LoVo (cell line): ENCODE measurements at places on chromosomes 2 and 18.
A peak's percentile ranks its signal among the peaks of the same experiment; 100 is the strongest.

DNA sequence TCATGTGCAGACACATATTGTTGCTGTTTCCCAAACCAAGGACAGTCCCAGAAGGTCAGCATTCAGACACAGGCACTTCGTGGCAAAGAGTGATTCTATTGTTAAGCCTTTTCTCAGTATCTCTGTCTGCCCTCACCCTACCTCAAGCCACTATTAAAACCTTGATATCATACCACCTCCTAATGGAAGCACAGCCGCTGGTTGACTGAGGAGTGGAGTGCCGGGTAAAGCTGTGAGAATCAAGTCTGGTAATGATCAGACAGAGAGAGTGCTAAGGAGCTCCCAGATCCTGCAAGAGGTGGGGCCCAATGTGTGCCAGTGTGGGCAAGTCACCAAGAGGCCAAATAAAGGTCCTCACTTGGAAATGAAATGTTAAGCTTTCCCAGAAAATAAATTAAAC is 819.5 kb downstream of the BCL11A start:
- DNase-seq, result no peak

DNA sequence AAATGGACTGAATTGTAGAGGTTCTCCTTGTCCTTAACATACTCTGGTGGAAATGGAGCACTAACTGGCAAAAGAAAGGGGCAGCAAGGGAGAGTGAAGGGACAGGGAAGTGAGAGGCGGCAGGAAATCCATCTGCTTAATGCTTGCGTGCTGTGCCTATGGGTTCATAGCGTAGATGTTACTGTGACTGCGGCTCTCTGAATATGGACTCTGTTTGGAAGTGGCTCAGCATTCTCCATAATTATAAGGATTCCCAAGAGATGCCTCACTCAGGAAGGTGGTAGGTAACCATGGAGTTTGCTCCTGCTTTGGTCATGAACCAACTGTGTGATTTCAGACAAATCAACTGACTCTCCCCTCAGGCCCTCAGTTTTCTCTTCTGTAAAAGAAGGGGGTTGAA is 50.0 kb downstream of the MYO3B start:
- DNase-seq, result no peak

DNA sequence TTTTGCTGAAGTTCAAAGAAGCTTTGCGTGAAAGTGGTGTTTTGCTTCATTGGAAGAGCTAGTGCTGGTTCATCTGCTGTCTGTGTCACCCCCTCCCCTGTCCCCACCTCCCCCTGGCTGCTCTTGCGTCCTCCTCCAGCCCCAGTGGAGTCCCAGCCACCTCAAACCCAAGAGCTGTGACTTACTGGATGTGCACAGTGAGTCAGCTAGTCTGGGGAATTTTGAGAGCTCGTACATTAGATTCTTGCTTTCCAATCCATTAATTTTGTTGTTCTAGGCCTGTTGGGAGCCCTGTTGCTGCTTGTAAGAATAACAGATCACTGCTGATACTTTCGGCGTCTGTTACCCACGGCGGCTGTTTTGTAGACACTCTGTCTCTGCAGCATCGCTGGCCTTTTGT is 412.1 kb downstream of the TSN start:
- no peak for DNase-seq

DNA sequence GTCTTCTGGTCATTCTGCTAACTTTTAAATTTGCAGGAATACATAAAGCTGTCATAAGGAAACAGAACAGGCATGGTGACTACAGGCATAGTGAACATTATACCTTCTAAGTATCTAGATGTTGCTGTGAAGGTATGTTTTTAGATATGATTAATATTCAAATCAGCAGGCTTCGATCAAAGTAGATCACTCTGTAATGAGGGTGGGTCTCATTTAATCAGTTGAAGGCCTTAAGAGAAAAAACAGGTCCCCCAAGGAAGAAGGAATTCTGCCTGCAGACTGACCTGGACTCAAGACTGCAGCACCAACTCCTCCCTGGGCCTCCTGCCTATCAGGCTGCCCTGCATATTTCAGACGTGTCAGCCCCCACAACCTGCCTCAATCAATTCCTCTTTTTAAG is 104.0 kb downstream of the L3MBTL4 start:
- no peak for DNase-seq

DNA sequence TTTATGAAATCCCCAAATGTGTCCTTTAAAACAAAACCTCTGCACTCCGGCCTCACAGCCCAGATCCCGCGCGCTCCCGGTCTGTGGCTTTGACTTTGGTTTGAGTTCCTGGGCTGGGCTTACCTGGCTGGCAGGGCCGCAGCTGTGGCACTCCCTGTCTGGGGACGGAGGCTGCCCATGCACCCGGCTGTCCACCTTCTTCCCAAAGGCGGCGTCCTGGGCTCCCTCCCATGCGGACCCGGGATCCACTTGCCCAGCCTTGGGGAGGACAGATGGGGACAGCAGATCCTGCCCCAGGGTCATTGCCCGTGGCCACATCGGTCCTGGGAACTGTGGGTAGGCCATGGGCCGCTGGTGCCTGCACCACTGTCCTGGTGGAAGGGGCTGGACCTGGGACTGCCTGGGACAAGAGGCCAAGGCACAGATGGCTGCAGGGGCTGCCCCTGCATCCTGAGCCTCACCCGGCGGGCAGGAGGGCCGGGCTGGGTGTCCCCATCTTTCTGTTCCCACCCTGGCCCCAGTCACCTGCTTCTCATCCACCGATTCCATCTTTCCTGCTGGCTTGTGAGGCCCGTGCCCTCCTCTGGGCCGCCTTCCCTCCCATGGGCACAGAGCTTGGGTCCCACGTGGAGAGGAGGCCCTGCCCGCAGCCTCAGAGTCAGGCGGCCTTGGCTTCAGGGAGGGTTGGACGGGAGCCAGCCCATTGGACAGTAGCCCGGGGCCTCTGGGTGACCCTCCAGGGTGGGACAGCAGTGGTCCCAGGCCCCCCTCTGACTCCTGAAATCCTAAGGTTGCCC is 27.7 kb downstream of the NFATC1 start:
- DNase-seq, result no peak

- no peak for DNase-seq
Observed at GRCh38 chr18:77895250-77895649, 645.6 kb downstream of the GALR1 start.

DNA sequence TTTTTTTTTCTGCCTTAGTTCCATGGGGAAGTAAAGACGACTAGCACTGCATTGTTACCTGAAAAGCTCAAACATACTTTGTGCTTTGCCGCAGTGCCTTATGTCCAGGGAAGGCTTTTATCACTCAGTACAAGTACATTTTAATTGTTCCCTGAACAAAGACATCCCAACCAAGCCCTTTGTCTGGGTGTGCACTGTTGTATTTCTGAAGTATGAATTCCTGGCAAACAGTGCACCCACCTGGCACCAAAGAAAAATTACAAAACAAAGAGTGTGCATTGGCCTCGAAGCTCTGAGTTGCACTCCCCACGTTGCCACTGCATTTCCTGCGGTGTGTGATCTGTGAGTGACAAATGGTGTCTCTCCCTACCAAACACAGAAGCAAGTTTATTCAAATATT is 858.5 kb upstream of the PIK3C3 start:
- no peak for DNase-seq

- DNase-seq, result no peak
Observed at GRCh38 chr18:64244571-64244970, 95.7 kb upstream of the LINC00305 start.

DNA sequence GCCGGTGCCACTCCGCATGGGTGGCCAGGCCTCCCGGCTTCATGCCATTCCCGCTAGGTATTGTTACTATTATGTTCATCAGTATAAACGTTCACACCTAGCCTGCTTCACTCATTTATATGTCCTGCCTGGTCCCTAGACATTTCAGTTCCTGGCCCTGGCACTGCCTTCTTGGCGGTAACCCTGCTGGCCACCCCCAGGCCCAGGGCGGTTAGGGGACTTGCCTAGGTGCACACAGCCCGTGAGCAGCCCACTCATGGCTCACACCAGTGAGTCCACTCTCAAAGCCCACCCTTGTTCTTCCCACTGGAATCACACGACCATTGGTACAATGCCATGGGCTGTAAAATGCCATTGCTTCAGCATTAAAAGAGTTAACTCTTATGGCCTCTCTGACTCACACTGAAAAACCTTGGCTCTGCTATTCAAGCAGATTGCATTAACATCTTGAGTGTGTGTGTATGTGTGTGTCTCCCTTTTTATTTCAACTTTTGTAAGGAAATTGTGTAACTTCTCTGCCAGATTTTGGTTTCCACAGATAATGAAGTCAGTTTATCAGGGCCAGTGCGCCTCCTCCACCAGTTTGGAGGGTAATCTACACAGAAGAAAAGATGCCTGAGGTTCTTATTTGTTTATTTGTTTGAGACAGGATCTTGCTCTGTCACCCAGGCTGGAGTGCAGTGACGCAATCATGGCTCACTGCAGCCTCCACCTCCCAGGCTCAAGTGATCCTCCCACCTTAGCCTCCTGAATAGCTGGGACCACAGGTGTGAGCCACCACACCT is 74.2 kb downstream of the RAB31 start:
- peak; percentile 53 for DNase-seq

DNA sequence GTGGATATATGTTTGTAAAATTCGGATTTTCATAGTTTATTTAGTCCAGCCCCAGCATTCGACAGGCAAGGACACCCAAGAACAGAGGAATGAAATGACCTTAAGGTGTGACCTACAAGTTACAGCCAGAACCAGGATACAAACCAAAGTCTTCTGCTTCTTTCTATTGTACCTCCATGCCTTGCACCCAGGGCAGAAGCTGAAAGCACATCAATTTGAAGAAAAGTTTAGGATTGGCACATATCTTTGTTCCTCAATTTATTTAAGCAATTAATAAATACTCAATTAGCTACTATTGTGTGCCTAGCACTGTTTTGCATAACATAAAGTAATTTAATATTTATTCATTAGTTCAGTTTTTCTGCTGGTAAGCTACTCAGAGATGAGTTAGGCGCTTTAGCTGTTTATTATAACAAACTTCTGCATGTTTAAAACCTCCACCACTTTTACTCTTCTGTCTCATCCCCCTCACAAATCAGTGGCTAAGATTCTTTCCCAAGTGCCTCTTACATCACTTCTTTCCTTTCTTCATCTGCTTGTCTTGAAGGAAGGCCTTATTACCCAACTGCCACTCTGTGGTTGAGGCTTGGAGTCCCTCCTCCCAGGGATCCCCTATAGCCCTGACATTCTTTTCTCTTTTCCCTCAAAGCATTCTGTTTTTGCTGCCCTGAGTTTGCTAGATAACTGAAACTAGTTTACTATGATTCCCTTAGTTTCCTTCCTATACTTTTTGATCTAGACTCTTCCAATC is 37.1 kb upstream of the DARS1 start:
- DNase-seq, result no peak

DNA sequence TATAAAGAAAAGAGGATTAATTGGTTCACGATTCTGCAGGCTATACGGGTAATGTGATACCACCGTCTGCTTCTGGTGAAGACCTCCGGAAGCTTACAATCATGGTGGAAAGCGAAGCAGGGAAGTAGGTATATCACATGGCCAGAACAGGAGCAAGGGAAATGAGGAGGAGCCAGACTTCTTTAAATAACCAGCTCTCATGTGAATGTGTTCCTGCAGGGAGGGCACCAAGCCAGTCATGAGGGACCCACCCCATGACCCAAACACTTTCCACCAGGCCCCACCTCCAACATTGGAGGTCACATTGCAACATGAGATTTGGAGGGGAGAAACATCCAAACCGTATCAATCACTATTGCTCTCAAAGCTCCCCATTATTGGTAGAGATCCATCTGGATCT is 61.8 kb downstream of the EFEMP1 start:
- DNase-seq, result no peak

DNA sequence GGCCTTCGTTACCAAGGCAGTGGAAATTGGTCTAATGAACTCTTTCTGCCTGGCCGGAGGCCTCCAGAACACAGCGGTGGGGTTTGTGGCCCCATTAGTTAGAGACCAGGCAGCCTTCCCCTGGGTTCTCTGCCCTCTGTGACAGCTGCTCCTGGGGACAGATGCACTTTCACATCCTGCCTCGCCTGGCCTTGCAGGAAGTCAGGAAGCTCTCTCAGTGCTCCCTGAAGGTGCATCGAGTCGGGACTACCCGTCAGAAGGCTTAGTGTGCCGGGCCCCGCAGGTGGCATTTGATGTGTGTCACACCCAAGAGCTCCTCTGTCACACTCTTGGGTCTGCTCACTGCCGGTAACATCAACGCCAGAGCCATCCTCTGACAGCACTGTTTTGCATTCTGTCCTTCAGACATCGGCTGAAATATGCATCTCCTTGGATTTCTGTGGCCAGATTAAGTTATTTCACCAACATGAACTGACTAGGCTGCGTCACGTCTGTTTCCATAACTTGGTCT is 158.3 kb downstream of the LDLRAD4 start:
- no peak for DNase-seq

- no peak for DNase-seq
Observed at GRCh38 chr2:12009323-12009905, 263.0 kb downstream of the LPIN1 start.

DNA sequence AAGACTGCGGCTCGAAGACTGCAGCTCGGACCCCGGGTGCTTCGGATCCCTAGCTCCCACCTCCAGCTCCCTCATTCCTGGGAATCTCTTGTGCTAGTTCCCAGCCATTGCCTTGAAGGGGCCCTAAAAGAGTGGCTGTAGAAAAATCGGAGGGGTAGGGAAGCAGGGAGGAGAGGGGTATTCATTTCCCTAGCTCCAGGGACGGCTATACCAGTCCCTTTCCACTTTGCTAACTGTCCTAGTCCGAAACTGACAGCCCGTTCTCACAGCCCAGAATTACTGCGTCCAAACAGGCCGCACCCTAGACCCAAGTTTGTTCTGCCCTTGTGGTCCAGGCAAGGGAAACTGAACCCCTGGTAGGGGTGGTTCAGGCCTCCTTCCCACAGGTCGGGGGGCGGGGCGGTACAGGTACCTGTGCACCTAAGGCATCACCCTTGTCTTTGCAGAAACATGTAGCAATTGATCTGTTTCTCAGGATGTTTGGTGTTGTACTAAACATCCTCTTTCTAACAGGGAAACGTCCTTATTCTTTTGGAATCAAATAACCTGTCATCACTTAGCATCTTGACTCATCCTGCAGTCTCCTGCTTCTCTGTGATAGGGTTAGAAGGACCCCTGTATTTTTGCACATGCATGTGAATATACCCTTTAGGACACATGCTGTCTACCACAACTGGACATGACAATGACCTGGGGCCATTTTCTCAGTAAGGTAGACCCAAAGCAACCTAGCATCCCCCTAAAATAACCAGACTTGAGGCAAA is 4.0 kb downstream of the EMX1 start:
- no peak for DNase-seq

DNA sequence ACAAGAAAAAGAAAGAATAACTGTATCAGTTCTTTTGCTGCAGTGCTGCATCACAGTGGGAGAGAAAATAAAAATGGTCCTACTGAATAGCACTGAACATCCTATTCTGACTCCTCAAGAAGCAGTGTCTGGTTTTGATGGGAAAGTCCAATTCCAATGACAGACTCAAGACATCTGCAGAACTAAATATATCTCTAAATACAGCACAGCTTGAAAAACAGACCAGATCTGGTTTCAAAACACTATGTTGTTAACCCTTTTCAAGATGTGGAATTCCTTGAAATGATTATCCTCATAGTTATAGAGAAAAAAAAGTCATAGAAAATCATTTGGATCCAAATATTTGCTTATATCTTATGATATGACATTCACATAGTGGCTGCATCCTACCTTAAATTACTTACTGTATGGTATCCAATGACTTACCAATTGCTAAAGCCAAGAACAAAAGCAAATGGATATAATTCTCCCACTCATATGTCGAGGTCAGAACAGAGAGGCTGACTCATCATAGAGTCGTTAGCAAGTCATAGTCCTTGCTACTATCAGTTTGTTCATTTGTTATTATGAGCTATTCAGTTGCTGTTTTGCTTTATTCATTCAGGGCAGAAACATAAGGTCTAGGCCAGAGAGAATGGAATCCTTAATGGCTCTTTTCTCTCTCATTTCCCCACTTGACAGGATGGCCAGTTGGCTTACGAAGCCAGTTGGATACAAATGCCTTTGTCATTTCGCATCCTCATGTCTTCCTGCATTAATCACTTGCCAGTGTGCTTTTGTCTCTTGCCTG is 62.5 kb upstream of the ACVR2A start:
- DNase-seq, result no peak
